ENCODE measurements at places on chromosomes 12 and 14. TPM values are rescaled to one million over a fixed set of nuclear protein-coding genes. Genes with fewer than 3 reads are reported as not detected.

The SLC39A5 gene
- total RNA-seq: 0.47 TPM

The PLD4 gene
- 0.09 TPM for total RNA-seq

The PMEL gene
- 1.3 TPM for total RNA-seq

The ZNF891 gene
- total RNA-seq: 0.94 TPM

The HOXC4 gene
- total RNA-seq: 0.16 TPM

The ACVRL1 gene
- total RNA-seq: 70.5 TPM

The CHST11 gene
- 3.5 TPM for total RNA-seq

The IRAK3 gene
- 5.1 TPM for total RNA-seq

The DDX54 gene
- total RNA-seq: 28.5 TPM

The KRT72 gene
- not detected for total RNA-seq

The TRMT5 gene
- 12.5 TPM for total RNA-seq

The TTC6 gene
- under 0.01 TPM for total RNA-seq

The CISTR gene
- not detected for total RNA-seq

Measured in bronchial smooth muscle cell (primary cell).